ENCODE measurements at places on chromosomes 5 and 9.
A peak's percentile ranks its signal among the peaks of the same experiment; 100 is the strongest.

GRCh38 chr5:66810848-66811261 lies 214.7 kb downstream of the MAST4 start:
- DNase-seq, result no peak

DNA sequence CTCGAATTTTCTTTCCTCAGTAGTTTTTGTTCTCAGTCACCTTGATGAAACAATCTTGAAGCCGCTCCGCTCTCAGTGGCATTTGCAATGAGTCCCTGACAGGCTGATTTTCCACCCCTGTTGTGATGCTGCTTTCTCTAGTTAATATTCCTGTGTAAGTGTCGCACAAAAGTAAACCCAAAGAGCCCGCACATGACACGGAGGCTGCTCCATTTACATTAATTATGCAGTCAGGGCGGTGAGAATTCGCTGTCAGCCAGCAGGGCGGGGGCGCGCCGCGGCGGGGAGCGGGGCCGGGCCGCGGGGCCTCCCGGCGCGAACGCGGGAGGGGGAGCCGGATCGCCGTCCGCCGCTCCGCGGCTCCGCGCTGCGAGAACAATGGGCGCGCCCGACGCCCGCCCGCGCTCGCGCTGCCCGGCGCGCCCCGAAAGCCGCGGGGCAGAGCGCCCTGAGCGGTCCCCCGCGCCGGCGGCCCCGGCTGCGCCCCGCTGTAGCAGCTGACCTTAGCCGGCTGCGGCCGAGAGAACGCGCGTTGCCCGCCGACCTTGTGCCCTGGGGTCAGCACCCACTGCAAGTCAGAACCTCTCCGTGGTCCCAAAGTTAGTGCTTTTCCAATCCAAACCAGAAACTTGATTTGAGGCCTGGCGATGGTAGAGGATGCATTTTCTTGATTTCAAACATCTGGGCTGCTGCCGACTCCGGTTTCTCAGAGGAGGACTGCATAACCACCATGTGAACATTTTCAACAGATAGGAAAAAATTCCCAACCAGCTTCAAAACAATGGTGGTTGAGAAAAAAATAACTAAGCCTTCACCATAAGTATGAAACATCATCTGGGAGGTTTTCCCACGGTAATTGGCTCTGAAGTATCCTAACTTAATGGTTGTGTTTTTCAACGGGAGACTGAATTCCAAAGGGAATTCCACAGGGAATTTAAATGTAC lies 142.6 kb downstream of the PBX3 start:
- DNase-seq, result peak; percentile 39

GRCh38 chr5:118918232-118918631 lies 70.1 kb downstream of the DTWD2 start:
- DNase-seq, result no peak

- no peak for DNase-seq
These were observed 21.9 kb downstream of the MACROH2A1 start for GRCh38 chr5:135376961-135377624.

Measured in stimulated activated naive CD8-positive, alpha-beta T cell treated with anti-CD3 and anti-CD28 coated beads, Interleukin-15, amount 100 ng/mL, for 72 hours (primary cell).